AG04449 (cell line): ENCODE measurements at places on chromosomes 6 and 20.

DNA sequence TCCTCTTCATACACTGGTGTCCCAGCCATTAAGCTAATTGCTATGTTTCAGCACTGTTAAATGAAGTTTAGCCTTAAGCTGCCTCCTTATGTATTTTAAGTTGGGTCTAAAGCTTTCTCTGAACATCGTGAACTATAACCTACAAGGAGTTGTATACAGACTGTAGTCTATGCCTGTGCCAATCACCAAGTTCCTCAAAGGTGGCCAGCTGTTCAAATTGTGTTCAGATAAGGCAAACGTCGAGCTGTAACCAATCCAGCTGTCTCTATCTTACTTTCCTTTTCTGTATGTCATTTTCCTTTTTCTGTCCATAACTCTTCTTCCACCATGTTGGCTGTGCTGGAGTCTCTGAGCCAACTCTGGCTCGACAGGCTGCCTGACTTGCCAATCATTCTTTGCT is 199.6 kb downstream of the OGFRL1 start:
- DNase-seq: no peak

- DNase-seq: peak; percentile 34
Measured at GRCh38 chr6:24982231-24982630, 46.5 kb upstream of the RIPOR2 start.

GRCh38 chr20:34318609-34319443 is 15.7 kb upstream of the AHCY start:
- no peak for DNase-seq

GRCh38 chr20:48747840-48748414 is 79.9 kb downstream of the PREX1 start:
- no peak for DNase-seq

- DNase-seq: no peak
Measured at GRCh38 chr6:124671324-124671723, 290.9 kb upstream of the RNF217 start.

DNA sequence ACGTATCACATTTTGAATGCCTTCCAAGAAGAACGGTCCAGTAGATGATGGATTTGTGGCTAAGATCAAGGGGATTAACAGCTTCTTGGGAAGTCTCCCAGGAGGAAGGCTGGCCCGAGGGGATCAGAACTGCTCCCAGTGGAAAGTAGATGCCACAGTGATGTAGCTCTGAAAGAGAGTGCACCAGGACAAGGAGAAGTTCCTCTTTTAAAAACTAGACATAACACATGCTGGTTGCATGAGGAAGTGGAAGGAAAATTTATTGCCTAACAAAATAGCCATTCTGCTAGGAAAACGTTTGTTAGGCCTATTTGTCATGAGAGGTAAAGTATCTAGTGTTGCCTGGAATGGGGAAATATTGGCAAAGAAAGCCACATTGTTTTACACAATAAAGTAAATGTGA is 87.8 kb downstream of the CDH26 start:
- DNase-seq: no peak

DNA sequence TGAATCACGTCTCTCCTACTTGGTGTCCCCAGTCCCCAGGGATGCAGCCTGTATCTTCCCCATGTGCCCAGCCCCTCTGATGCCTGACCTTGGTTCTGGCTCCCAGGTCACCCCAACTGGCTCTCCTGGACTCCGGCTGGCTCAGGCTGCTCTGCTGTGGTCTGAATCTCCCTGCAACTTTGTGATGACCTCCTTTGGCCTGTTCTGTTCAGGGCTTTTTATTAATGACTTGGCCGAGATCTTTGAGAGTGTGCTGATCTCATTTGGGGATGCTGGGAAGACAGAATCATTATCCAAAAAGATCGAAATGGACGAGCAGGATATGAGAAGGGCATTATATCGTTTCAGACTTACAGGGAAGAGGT is 67.4 kb downstream of the IGF2R start:
- no peak for DNase-seq
